ENCODE measurements at places on chromosomes 2 and 18.

DNA sequence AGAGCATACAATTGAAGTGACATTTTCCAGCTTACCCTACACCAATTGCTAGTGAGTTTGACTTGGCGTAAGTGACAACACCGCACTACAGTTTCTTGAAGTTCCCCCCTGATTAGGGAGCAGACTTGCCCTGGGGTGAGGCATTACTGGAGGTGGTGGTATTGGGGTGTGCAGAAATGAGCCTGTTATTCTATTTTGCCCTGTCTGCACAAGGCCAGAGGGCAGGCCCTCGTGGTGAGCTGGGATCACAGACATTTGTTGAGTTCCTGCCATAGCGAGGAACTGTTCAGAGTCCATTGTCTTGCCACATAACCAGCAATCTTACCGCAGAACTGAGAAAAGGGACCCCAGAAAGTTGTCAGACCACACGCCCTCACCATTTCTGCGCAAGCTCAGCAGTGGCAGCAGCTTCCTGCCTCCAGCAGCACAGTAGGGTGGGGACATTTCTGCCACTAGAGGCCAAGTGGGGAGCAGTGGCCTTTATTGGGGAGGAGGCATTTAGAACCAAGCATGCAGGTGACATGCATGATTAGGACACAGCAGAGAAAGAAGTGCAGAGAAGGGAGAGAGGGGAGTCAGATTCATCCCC, 103.6 kb upstream of the BCL2L11 start:
- no peak for DNase-seq

DNA sequence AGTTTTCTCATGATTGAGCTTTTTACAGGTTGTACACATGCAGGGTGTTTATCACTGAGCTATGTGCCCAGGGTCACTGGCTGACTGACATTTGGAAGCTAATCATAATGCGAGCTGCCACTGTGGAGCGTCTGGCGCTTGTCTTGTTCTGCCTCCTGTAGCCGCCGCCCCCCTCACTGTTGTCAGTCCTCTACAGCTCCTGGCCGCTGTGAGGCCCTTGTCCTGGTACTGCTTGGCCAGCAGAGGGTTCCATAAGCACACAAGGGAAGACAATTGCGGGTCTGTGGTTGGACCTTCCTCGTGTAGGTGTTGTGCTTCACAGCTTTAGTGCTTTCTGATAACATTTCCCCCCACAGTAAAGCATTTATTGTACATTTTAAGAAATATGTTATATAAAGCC, 105.6 kb upstream of the LDLRAD4 start:
- peak; percentile 42 for DNase-seq

- DNase-seq: no peak
Measured at GRCh38 chr2:36352701-36353100, 2.9 kb upstream of the CRIM1 start.

DNA sequence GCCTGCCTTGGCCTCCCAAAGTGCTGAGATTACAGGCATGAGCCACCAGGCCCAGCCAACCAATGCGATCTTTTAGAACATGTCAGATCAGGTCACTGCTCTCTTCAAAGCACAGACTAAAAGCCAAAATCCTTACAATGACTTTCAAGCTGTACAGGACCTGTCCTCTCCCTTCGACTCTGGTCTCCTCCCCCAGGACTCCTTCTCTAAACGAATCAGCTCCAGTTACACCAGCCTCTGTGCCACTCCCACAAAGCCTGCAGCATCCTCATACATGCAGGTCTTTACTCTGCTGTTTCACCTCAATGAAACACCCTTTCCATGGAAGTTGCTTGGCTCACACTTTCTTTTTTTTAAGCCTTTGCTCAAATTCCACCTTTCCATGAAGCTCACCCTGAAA, 436.0 kb downstream of the METTL4 start:
- no peak for DNase-seq

DNA sequence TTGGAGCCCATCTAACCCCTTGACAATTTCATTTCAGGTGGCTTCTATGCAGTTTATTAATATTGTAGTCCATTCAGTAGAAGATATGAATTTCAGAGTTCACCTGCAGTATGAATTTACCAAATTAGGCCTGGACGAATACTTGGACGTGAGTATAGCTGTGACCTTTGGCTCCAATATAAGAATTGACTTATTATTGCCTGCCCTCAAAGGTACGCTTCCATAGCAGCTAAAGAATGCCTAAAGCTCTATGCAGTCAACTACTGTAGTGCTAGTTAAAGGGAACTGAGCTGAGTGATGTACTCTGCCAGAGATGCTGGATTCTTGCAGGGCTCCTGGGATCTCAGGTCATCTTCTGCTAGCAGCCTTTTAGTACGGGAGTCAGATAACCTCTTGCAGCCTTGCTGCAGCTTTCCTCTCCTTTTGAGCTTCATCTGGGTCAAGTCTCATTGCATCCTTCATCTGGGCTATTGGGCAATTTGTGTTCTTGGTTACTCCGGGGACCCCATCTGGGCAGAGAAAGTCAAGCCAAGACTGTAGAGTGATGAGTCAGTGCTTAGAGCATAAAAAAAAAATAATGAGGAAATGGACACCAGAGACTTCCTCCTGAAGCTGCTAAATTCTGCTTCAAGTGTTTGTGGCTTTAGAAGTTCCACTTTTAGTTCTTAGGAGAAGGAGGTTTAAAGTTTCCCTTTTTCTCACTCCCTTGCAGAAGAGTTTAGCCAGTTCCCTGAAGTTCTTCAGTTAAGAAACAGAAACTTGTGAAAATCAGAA, 105.6 kb downstream of the PRPF40A start:
- DNase-seq: peak; percentile 91

- DNase-seq: no peak
Measured at GRCh38 chr2:42036413-42036812, 11.4 kb upstream of the PKDCC start.

GRCh38 chr2:54652540-54652939, 70.9 kb upstream of the EML6 start:
- DNase-seq: no peak

GRCh38 chr2:9465170-9465569, 9.2 kb upstream of the IAH1 start:
- DNase-seq: no peak

All from fibroblast of lung (primary cell).